H1 (cell line): ENCODE measurements at places on chromosomes 7 and 10.

DNA sequence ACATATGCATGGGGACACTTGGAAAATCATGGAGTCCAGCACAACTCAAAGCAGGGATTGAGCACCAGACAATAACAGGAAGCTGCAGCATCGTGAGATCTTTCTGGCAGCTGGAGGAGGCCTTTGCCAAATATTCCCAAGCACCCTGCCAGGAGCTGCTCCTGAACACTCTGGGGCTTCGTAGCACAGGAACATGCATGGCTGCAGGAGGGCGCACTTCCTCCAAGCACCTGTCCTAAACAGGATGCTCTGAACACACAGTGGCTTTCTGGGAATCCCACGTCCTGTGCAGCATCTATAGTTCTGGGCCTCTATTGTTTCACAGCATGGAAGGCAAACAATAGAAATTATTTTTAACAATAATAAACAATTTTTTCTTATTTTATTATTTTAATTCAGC lies 4.1 kb downstream of the ABLIM1 start:
- H3K4me3 ChIP-seq = no peak overlapping the region
- H3K4me1 ChIP-seq = peaks cover 3% of the 10 kb centered on the region; the same call in 1 of the 2 replicates
- no peaks in the 10 kb centered on the region; the same call in 1 of the 2 replicates for H3K27me3 ChIP-seq
- no peaks in the 10 kb centered on the region for H3K36me3 ChIP-seq
- DNase-seq = no peak

- no peak overlapping the region for H3K27ac ChIP-seq
- H3K4me1 ChIP-seq = no peaks in the 10 kb centered on the region
- H3K27me3 ChIP-seq = no peaks in the 10 kb centered on the region
- H3K4me3 ChIP-seq = no peak overlapping the region
- DNase-seq = no peak
- H3K36me3 ChIP-seq = no peaks in the 10 kb centered on the region
These were observed 66.3 kb upstream of the FRMD4A start for GRCh38 chr10:14397066-14397465.

DNA sequence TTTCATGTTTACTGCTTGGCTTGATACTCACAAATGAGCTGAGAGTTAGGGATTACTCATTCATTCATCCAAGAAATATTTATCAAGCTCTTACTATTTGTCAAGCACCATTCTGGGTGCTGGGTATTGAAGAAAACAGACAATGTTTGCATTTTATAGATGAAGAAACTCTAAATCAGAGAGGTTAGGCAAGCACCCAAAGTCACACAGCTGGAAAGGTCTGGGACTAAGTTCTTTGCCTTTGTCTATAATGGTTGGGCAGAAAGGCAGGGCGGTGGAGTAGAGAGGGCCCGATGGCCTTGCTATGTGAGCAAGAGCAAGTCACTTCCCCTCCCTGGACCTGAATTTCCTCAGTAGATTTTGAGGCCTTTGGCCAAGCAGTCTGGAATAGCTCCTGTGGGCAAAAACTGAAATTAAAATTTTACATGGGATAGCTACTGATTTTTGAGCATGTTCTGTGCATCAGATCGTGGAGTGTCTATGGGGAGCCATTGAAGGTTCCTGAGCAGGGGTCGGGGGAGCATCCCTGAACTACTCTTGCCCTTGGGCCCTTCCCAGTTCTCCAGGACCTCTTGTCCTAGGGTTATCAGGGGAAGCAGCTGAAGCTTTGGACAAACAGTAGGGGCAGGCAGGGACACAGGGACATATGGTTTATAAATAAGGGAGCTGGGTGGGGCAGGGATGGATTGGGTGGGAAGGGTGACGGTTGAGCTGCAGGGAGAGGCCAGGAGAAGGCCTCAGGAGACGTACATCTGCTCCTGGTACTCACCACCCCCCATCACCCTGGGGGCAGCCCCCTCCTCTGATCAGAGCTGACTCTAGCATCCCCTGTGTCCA lies 23.3 kb downstream of the AQP1 start:
- no peaks in the 10 kb centered on the region for H3K36me3 ChIP-seq
- H3K27ac ChIP-seq = no peak overlapping the region
- DNase-seq = no peak
- H3K4me3 ChIP-seq = no peak overlapping the region
- no peaks in the 10 kb centered on the region for H3K4me1 ChIP-seq
- H3K27me3 ChIP-seq = no peaks in the 10 kb centered on the region

GRCh38 chr10:10209167-10209566 lies 808.5 kb upstream of the CELF2 start:
- DNase-seq = no peak
- H3K36me3 ChIP-seq = no peaks in the 10 kb centered on the region
- no peaks in the 10 kb centered on the region for H3K4me1 ChIP-seq
- no peak overlapping the region for H3K27ac ChIP-seq
- H3K27me3 ChIP-seq = no peaks in the 10 kb centered on the region

DNA sequence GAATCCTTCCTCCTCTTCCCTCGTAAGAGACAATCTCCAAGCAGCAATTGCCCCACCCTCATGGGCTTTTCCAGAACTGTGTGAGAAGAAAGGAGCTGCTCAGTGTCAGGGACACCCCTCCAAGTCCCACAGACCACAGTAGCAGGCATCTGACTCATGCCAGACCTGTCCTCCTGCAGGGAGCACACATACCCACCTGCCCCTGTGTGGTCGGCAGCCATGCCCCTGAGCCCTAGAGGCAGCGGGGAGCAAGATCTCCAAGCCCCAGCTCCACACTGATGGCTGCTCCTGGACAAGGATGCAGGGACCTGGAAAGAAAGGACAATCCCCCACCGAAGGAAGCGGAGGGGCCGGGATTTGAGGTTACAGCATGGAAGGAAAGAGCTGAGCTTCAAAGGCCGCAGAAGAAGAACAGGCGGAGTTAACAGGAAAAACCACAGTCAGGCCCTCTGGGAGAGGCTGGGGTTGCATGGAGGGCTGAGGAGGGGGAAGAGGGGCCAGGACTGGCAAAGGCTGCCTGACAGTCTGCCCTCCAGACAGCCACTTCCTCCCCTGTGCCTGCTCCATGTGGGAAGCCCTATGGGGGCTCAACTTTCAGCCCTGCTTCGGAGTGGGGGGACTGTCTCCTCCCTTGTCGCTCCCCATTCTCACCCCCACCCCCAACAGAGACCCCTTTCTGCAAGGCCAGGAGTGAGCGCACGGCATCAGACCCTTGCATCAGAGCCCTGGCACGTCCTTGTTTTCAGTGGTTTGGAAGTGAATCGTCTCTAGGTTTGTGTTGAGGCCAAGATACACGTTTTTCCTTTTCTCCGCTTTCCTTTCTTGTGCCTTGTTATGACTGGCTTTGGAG lies 46.8 kb downstream of the ASB13 start:
- no peak for DNase-seq
- H3K4me3 ChIP-seq = no peak overlapping the region
- H3K27me3 ChIP-seq = no peaks in the 10 kb centered on the region
- no peaks in the 10 kb centered on the region for H3K36me3 ChIP-seq
- H3K27ac ChIP-seq = no peak overlapping the region

- DNase-seq = no peak
- no peak overlapping the region for H3K4me3 ChIP-seq
- no peaks in the 10 kb centered on the region for H3K27me3 ChIP-seq
- H3K36me3 ChIP-seq = no peaks in the 10 kb centered on the region
- no peak overlapping the region for H3K27ac ChIP-seq
- no peaks in the 10 kb centered on the region for H3K4me1 ChIP-seq
These were observed 165.2 kb upstream of the PODXL start for GRCh38 chr7:131721660-131722059.

GRCh38 chr7:144907577-144907976 lies 71.7 kb upstream of the TPK1 start:
- peaks cover 4% of the 10 kb centered on the region; the same call in 1 of the 2 replicates for H3K4me1 ChIP-seq
- no peak overlapping the region for H3K4me3 ChIP-seq
- H3K27me3 ChIP-seq = no peaks in the 10 kb centered on the region
- H3K27ac ChIP-seq = no peak overlapping the region
- H3K36me3 ChIP-seq = no peaks in the 10 kb centered on the region

DNA sequence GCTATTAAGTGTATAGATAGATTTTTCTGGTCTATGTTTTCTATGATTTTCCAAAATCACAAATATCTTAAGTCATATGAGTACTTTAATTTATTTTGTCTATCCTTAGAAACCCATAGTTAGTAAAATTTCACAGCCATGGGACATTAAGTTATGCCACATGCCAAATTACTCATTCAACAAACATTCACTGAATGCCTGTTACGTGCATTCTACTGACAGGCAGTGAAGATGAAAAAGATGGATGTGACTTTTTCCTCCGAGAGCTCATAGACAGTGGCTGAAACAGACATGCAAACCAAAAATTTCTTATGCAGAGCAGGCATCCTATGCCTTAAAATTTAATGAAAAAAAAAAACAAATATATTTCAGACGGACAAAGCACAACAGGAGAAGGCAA lies 84.9 kb downstream of the CHRM2 start:
- DNase-seq = no peak
- H3K27me3 ChIP-seq = no peaks in the 10 kb centered on the region
- no peak overlapping the region for H3K4me3 ChIP-seq

DNA sequence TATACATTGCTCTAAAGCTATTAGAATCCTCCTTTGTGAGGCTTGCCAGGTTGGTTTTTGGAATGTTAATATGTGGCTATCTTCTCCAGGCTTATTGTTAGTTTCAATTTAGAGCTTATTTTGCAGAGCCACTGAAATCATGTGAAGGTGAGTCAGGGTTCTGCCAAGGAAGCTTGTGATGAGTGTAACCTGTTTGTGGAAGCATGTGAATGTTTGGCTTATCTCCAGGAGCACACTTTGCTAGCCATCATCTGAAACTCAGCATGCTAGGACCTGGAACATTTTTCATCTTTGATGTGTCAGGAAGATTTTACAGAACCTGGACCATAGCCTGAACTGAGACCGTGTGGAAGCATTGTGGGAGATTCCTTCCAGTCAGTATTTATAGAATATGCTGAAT lies 197.3 kb downstream of the PPP1R9A start:
- H3K27ac ChIP-seq = no peak overlapping the region
- no peak for DNase-seq
- H3K27me3 ChIP-seq = no peaks in the 10 kb centered on the region
- H3K4me3 ChIP-seq = no peak overlapping the region
- no peaks in the 10 kb centered on the region for H3K36me3 ChIP-seq

DNA sequence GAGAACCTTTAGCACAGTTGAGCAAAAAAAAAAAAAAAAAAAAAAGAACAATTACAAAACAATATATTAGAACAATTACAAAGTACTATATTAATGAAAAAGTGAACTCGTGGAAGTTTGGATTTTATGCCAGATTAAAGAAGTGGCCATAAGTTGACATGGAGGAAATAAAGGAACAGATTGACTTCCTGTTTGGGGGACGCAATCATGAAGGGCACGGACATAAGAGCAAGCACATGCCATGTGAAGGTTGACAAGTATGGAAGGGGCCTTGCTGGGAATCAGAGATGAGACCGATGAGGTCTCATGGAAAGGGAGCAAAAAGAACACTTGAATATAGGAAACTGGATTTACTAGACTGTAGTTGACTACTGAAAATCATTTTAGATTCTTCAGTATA lies 61.7 kb downstream of the ICA1 start:
- no peaks in the 10 kb centered on the region for H3K36me3 ChIP-seq
- no peak for DNase-seq
- no peak overlapping the region for H3K27ac ChIP-seq
- H3K27me3 ChIP-seq = no peaks in the 10 kb centered on the region
- no peak overlapping the region for H3K4me3 ChIP-seq

DNA sequence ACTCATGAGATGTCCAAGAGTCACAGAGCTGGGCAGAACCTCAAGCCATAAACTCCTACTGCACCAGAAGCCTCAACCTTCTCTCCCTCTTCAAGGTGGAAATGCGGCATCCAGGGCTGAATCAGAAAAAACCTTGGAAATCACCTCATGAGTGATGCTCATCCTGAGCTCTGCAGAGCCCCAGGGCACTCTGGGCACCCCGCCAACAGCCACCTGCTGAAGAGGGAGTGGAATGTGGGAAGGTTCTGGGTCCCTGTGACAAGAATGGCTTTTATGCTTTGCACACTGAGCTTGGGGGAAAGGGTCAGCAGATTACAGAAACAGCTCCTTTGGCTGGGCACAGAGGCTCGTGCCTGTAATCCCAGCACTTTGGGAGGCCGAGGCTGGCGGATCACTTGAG lies 18.8 kb downstream of the NUDT1 start:
- DNase-seq = no peak
- H3K4me1 ChIP-seq = no peaks in the 10 kb centered on the region
- H3K4me3 ChIP-seq = no peak overlapping the region
- no peak overlapping the region for H3K27ac ChIP-seq
- no peaks in the 10 kb centered on the region for H3K27me3 ChIP-seq
- H3K36me3 ChIP-seq = peaks cover 4% of the 10 kb centered on the region; the same call in 1 of the 2 replicates

DNA sequence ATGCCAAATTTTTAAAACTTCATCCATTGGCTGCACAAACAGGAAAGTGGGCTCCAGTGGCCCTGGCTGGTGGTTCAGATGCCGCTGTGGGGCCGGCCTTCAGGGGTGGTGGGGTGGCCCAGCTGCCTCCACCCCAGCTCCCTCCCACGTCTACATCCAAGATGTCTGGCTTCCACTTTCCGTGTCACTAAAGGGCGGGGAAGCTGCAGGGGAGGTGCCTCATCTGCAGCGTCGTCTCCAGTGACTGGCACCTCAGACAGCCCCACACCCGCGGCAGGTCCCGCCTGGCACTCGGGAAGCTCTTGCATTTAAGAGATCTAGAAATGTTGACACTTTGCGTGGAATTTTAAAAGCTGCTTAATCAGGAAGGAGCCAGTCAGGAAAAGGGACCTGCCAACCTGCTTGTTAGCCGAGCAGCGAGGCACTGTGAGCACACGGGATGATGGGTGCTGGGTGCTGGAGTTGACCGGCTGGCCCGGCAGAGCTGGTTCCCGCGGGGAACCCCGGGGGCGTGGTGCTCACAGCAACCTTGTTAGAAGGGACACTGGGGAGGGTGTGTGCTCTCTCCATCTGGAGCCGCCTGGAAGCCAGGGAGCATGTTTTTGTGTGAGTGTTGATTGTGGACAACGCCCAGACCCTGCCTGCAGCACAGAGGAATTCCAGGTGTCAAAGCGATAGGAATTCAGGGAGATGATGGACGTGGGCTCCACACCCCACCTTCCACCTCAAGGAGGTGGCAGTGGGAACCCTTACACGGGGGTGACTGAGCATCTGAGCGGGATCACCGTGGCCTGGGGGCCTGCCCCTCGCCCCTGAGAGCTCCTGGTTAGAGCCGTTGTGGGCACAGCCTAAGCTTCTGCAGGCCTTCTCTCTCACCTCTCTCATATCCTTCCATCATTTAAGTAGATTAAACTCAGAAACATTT lies 320.5 kb downstream of the PTPRN2 start:
- no peaks in the 10 kb centered on the region for H3K27me3 ChIP-seq
- DNase-seq = no peak
- no peak overlapping the region for H3K27ac ChIP-seq
- no peak overlapping the region for H3K4me3 ChIP-seq
- no peaks in the 10 kb centered on the region for H3K4me1 ChIP-seq

DNA sequence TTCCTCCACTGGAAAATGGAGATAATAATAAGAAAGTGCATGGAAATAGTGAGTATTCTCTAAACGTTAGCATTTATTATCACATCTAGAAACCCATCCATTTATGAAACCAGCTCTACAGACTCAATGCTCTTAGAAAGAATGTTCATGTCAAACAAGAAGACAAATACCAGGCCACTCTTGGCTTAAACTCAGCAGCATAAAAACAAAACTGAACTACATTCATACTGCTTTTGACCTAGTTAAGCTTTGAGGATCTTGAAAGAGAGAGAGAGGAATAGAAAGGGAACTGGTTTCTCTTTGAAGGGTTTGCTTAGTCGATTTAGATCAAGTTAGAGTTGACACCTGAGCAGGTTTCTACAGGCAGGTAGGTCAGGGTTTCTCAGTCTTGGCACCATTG lies 332.9 kb upstream of the PRKCQ start:
- no peak for DNase-seq
- H3K36me3 ChIP-seq = no peaks in the 10 kb centered on the region
- H3K27me3 ChIP-seq = no peaks in the 10 kb centered on the region
- H3K27ac ChIP-seq = no peak overlapping the region
